ELF-1 (cell line): ENCODE measurements at places on chromosomes 6 and 20.

GRCh38 chr6:30757261-30757904 is 13.0 kb upstream of the IER3 start:
- no peak for DNase-seq

DNA sequence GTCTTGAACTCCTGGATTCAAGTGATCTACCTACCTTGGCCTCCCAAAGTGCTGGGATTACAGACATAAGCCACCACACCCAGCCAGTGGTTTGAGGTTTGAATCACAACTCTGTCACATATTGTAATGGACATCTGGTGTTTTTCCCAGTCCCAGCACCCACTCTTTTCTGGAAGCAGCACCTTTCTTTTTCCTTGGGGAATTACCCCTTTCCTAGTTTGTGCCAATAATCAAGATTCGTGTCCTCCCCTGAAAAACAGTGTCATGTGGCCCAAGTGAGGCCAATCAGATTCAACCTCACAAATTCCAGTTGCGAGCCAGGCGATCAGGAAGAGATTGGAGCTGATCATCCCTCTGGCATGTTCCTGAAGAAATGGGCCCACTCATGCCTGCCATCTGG is 71.7 kb upstream of the SGK1 start:
- no peak for DNase-seq

DNA sequence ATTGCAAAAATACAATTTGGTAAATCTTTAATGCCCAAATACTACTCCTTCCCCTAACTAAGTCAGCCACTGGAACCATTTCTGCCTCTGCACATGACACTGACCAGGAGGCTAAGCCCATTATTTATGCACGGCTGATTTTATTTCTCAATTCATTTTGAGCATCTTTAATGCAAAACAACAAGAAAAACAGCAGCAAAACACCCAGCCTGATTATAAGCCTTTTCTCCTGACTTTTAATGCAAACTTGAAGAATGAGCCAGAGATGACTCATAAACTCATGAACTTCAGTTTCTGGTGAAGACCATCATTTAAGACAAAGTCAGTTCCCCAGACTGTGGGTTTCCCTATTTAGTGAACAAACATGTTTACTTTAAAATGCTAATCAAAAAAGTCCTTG is 51.6 kb downstream of the CYP24A1 start:
- DNase-seq = no peak

- DNase-seq = no peak
These were observed 154.5 kb downstream of the HACE1 start for GRCh38 chr6:104705095-104705707.

- DNase-seq = peak; percentile 53
These were observed 1.0 kb downstream of the MRPS26 start for GRCh38 chr20:3046677-3047462.

GRCh38 chr6:87976616-87977015 is 71.0 kb upstream of the SPACA1 start:
- DNase-seq = no peak

- DNase-seq = peak; percentile 93
These were observed 5.3 kb downstream of the MMP9 start for GRCh38 chr20:46013829-46014516.

GRCh38 chr20:62655282-62656196 is 13.2 kb downstream of the SLCO4A1 start:
- no peak for DNase-seq

- peak; percentile 95 for DNase-seq
These were observed at the start of gene COL21A1 for GRCh38 chr6:56246881-56247653. Gene COL21A1 (minus strand): TSS chr6:56247580. CDS start chr6:56182618, 64,962 bp downstream.

DNA sequence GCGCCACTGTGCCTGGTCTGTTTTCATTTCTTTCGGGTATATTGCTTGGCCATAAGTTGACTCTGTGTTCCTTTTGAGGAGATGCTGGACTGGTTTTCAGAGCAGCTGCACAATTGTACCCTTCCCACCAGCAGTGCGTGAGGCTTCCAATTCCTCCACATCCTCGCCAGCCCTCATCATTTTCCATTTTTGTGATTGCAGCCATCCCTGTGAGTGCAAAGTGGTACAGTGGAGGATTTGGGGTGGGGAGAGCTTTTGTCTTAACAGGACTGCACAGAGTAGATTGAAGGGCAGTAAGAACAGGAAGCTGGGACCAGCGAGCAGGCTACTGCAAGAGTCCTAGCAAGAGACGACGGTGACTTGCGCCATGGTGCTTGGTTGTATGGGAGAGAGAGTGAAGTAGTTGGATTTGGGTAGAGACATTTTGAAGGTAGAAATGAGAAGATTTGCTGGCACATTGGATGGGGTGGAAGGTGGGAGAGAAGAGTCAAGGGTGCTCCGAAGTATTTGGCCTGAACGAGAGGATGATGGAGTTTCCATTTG is 18.3 kb downstream of the BCAS4 start:
- DNase-seq = no peak

DNA sequence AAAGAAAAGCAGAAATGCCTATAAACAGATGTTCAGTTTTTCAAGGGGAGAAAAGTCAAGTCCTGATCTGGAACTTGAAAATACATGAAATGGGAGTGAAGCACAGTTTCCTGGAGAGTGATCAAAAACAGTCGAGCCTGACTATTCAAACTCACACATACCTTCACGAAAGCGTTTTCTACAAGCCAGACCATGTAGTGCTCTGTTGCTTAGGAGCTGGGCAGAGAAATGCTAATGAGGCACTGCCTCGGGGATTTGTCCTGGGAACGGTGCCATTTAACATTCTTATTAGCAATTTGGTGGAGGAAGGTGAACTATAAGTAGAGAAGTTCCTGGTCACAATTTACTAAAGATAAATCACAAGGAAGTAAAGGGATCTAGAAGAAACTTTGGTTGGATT is 5.9 kb downstream of the NHSL1 start:
- DNase-seq = peak; percentile 89

GRCh38 chr6:106752641-106753040 is 123.3 kb downstream of the QRSL1 start:
- no peak for DNase-seq

DNA sequence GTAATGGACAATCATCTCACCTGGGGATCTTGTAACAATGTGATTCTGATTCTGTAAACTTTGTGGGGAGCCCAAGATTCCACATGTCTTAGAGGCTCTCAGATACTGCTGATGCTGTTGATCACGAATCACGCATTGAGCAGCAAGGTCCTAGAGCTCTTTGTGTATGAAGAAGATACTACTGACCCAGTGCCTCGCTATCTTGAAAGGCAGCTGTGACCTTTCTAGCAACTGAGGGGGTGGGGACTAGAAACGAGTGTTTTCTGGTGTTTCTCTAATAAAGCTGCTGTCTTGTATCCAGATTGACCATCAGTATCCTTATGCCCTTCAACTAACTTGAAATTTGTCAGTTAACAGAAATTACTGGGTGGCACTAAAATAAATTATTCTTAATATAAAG is 142.9 kb downstream of the MTHFD1L start:
- no peak for DNase-seq

DNA sequence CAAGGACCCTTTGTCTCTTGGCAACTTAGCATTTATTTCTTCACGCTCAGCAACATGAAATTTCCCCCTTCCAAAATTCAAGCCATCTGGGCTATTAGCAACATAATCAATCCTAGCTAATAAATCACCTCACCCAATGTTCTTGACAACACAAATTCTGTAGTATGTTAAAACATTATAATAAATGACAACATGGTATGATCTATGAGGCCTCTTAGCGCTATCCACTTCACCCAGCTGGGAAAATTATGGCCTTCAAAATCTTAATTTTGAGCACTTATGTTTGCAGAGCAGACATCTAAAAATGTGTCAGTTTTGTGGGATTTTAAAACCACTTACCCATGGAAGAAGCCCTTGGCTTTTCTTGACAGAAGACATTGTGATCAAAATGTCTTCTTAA is 181.9 kb downstream of the HDGFL1 start:
- no peak for DNase-seq

GRCh38 chr6:77880501-77880900 is 227.7 kb downstream of the MEI4 start:
- peak; percentile 2 for DNase-seq

DNA sequence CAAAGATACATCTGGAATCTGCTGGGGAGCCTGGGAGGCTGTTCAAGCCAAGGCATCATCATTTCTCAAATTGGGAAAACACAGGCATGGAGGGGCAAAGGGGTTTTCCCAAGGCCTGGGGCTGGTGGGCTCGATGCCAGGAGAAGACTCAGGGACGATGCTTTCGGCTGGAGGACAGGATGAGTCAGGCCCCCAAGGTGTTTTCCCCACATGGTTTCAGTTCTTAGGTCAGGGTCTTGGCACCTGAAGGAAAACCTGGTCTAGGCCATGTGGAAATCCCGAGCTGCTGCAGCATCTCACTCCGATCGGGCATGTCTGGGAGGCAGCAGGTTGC is 348.1 kb downstream of the CDC5L start:
- no peak for DNase-seq

DNA sequence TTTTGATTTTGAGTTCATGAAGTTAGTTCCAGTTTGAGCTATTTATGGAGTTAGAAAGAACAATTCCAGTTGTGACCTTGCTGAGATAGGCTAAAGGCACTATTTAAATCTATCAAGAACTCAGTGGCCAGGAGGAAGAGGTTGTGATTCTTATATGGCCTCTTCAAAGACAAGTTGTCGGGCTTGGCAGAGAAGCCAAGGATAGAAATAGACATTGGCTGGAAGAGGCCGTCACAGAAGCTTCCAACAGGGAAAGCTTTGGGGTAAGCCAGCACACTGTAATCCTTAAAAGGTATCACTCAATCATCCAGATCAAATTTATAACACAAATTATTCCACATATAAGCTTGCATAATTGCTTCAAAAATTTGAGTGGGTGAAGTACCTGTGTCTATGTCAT is 286.1 kb downstream of the SYNE1 start:
- DNase-seq = no peak

GRCh38 chr6:37987559-37987958 is 168.0 kb downstream of the ZFAND3 start:
- DNase-seq = no peak

DNA sequence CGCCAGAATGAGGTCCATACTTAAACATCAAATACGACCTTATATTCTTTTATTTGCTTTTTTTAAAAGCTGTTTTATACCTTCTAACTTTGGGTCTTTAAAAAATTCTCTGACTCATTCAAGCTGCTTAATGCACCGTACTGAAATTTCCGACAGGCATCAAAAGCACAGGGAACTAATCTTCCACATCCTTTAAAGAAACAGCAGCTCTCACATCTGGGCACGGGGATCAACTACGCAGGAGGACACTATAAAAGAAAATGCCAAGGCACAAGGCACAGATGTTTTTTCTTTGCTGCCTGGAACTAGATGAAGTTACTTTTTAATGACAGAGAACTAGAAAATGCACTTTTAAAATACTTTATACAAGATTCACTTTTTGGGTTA is 112.4 kb upstream of the ARG1 start:
- no peak for DNase-seq

DNA sequence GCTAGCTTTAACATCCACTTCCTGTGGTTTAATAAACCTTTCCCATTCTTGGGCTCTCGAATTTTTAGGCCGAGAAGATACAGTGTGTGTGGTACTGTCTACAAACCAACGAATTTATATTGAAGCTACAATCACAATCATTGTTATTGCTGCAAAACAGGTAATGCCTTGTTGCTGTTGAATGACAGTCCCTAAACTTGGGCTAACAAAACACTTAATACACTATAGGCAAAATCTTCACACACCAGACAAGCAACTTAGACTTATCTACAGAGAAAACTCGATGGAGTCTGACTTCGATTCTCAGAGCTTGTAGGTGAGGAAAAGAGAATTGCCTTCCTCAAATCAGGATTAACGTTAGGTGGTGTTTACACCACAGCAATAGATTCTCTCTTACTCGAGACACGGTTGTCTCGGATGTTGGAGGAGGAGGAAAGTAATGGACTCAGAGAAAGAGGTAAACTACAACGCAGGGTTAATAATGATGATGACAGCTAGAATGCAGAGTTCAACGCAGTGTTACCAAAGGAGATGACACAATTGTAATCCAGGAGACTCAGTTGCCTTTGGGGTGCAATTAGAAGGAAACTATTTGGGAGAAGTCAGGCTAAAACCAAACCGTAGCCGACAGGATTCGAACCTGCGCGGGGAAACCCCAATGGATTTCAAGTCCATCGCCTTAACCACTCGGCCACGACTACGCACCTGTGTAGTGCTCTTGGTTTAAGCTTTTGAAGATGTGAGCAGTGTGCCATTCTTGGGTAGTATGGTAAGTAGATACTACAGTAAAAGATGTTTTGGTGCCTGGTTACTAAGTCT is 32.5 kb upstream of the ZNF184 start:
- peak; percentile 94 for DNase-seq

DNA sequence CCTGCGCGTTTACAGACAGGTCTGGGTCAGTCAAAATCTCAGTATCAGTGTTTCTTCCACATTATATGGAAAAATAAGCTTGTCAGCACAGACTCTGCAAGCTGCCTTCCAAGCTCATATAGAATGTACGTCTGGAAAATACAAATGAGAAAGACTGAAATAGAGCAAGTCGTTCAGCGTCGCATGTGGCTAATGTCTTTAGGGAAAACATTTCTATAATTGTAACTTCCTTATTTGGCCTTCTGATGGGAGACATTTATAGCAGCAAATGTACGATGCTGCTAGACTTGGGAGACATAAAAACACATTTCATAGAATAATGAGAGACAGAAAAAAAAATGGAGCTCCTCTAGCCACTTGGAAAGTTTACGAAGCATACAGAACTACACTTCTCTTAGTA is 122.2 kb downstream of the KIF16B start:
- no peak for DNase-seq

DNA sequence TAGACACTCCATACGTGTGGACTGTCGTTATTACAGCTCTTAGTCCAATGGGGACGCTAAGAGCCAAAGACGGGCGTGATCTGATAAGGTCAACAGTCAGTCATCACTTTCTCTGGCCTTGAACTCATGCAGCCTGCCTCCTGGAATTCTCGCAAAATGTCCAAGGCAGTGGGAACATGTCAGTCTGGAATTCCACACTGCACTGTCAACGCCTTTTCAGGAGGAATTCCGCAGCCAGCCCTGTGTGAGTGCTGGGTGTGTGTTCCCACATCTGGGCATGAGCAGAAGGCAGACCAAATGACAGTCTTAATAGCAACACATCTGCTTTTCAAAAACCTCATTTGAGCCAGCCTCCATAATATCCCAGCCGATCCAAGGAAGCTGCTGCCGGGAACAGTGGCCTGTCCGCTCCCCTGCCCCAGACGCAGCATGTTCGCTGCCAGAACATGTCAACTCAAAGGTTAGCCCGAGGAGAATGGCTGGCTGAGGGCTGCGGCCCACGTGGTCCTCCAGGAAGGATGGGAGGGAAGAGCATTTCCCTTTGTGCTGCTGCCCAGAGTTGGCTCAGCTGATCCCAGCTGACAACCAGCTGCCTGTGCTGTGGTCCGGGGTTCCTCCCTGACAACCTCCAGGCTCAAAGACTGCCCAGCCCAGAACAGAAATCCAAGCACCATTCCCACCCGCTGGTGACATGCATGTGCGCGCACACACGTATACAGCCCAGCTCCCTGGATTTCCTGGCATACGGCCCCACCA is 103.1 kb downstream of the SULF2 start:
- DNase-seq = peak; percentile 25

- DNase-seq = no peak
These were observed 32.3 kb upstream of the SLC23A2 start for GRCh38 chr20:5033566-5033965.

DNA sequence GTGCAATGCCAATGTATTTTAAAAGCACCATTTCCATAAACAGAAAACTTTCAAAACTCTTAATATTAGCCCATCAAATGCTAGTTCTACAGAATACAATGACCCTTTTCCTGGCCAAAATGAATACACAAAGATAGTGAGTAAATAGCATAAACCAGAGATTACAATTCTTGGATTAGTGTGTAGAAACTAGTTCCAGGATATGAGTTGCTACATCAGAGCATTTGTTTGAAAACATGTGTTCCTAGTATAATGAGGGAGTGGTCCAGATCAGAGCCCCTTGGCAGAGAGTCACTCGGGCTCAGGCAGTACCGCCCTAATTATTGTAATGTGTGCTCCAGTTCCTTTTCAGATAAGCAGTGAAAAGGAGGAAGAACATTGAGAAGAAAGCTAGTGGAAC is 63.7 kb upstream of the COL21A1 start:
- no peak for DNase-seq
